ENCODE measurements at places on chromosomes 3 and 15.

- no peak for DNase-seq
These were observed 333.1 kb upstream of the RBMS3 start for GRCh38 chr3:28947751-28948150.

GRCh38 chr15:53831907-53832770 lies 72.7 kb upstream of the WDR72 start:
- DNase-seq, result no peak

DNA sequence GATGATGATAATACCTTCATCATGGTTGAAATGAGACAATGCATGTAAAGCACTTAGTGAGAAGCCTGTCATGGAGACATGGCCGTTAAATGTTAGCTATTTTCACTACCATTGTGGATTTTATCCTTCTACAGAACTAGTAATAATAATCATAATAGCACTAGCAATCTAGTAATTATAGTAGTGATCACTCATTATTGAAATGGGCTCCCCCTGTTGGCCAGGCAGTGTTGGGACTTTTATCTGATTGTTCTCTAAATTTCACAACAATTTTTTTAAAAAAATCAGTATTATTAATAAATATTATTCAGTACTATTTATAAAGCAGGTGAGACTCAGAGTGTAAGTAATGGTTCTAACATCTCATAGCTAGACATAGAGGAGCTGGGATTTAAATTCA lies 396.3 kb downstream of the IL5RA start:
- no peak for DNase-seq

- DNase-seq, result no peak
These were observed 12.9 kb downstream of the HACD2 start for GRCh38 chr3:123571973-123572365.

DNA sequence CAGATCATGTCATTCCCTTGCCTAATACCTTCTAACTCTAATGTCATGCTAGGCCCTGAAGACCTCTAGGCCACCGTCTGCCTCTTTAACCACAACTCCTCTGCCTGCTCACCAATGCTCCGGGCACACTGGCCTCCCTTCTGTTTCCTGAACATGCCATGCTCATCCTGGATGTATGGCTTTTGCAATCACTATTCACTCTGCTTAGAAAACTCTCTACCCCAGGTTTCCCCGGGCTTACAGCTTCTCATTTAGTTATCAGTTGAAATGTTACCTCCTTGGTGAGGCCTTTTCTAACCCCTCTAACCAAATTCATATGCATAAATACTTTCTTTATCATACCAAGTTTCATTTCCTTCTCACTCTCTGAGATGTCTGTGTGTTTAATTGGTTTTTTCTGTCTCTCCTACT lies 727.8 kb upstream of the CFAP20DC start:
- DNase-seq, result no peak

- no peak for DNase-seq
These were observed 901.2 kb upstream of the NR2F2 start for GRCh38 chr15:95429345-95429744.

GRCh38 chr15:52018244-52018643 lies 775 bp upstream of the MAPK6 start:
- DNase-seq, result peak; percentile 57
